ENCODE measurements at places on chromosomes 11 and 22.

- no peak for DNase-seq
Observed at GRCh38 chr22:17540481-17540880, 22.8 kb upstream of the SLC25A18 start.

DNA sequence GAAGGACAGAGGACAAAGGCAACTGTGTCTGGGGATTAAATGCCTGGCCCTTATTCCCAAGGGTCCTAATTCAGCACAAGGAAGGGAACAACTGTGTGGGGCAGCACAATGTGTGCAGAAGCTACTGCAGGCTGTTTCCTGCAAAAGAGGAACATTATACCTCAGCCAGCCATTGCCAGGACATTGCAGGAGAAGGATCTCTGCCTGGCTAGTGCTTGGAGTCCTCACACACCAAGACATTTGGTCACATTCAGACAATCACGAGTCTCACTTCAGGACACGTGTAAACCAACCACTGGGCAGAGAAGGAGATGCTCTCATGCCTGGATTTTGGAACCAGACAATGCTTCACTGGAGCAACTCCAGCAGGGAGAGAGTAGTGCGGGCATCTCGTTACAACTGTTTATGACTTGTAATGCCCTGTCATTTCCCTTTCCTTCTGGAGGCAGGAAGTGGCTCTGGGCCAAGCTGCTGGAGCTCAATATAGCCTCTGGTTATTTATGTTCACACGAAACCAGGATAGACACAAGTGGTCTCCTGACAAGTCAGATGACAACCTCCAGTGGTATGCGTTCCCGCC is 23.9 kb upstream of the ZC3H12C start:
- DNase-seq = peak; percentile 89

GRCh38 chr11:23976841-23977271 is 520.0 kb upstream of the LUZP2 start:
- DNase-seq = peak; percentile 58

DNA sequence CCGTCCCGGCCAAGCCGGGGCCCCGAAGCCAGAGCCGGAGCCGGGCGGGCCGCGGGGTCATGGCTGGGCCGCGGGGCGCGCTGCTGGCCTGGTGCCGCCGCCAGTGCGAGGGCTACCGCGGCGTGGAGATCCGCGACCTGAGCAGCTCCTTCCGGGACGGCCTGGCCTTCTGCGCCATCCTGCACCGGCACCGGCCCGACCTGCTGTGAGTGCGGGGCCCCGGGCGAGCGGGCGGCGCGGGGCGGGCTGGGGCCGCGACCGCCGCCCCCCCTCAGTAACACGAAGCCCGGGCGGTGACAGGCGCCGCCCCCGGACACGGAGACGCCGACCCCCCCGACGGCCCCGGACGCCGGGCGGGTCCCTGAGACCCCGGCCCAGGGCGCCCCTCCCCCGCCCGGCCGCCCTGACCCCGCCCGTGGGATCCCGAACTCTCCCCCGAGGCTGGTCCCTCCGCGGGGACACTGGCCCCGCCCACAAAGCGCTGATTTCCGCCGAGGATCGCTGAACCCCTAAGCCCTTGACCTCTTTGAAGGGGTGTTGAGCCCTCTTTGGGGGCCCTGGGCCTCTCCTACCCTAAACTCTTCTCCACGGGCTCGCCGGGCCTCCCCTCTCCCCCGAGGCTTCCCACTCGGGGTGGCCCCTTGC is 389 bp downstream of the MICALL1 start:
- DNase-seq = no peak

GRCh38 chr11:34302046-34302921 is 55.5 kb downstream of the ABTB2 start:
- peak; percentile 96 for DNase-seq

GRCh38 chr11:78975081-78975480 is 400.4 kb upstream of the NARS2 start:
- no peak for DNase-seq

DNA sequence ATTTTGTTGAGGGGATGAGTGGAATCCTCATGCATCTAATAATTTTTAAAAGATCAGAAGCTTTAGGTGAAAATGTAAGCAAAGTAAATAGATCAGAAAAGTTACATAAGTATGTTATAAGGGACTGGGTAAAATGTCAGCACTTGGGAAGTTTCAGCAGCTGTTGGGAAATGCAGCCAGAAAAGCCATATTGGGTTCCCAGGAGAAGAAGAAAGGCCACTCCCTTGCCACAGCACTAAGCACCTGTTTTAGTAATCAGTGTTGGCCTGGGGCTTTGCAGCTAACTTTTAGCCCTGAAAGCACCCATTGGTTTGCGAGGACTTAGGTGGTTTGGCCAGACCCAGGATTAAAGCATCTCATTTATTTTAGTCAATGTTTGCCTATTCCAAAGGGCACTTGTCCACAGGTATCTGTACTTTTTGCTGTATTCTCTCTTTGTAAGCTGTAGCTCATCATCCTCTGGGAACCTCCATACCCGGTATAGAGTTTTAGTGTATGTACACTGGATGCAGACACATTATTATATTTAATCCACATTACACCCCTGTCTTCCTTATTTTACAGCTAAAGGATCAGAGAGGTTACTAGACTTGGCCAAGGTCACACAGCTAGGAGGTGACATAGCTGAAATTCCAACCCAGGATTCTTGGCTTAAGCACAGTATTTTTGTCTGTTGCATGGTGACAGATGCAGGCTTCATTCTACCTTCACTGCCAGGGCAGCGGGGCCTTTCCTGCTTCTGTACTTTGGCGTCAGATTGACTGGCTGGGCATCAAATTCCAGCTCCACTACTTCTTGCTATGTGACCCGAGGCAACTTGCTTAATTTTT is 127.7 kb upstream of the SESN3 start:
- no peak for DNase-seq

DNA sequence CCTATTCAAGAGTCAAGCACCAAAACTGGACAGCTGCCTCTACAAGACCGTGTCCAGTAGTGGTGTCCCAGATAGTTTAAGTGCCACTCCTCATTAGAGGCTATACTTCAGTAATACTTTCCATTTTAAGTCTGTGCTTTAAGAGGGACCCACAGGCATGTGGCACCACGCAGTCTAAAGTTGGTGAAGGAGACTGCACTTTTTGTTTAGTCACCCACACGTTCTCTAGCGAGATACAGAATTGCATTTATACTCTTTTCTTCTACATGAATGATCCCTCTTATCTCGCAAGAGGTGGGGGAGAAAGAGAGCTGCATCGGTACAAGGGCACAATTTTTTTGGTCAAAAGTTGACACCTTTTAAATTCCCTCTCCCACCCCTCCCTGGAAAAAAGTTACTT is 41.5 kb downstream of the DDX6 start:
- DNase-seq = no peak

DNA sequence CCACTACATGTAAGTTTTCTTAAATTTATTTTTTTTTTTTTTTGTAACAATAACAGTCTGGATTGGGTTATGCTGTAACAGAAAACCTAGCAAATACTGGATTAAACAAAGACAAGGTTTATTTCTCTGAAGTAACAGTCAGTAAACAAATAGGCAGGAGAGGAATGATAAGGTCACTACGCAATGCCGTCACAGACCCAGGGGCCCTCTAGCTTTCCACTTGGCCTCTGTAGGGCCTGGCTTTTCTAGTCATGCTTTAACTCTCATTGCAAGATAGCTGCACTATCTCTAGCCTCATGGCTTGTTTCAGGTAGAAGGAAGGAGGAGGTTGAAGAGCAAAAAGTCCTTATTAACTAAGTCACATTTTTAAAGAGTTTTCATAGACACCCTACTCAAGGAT is 6.5 kb downstream of the OR10A6 start:
- DNase-seq = no peak

GRCh38 chr11:64071849-64072248 is 36.1 kb downstream of the FLRT1 start:
- DNase-seq = no peak

- no peak for DNase-seq
Observed at GRCh38 chr11:69049490-69049867, 747 bp downstream of the TPCN2 start.

- DNase-seq = no peak
Observed at GRCh38 chr11:2779981-2780849, 80.4 kb upstream of the KCNQ1OT1 start.

DNA sequence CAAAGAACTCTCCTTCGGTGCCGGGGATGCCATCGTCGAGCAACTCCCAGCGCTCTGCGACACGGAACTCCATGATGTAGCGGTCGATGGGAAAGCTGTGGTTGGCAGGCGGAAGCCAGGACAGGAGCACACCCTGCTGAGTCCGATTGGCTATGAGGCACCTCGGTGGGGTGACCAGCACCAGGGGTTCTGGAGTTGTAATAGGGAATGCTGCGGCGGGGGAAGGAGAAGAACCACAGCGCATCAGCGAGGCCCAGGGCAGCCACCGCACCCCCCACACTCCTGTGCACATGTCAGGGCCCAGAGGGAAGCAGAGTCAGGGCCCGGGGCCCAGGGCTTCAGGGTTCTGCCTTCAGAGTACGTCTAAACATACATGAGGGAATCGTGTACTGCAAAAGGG is 31.0 kb downstream of the IGSF9B start:
- no peak for DNase-seq

DNA sequence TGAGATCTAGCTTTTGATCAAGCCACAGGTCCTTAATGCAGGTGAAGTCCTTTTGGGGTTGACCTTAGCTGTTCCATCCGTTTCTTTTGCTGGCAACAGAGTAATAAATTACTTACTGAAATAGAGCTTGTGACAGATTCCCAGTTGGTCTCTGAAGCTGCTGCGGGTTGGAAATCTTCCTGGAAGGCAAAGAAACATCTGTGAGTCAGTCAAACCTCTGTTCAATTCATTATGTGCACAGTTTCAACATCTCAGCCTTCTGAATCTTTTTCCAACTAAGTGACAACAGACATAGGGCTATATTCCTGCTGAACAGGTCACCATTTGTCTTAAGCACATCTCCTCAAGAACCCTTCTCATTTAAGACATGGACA is 88.9 kb upstream of the DDI1 start:
- peak; percentile 88 for DNase-seq

GRCh38 chr11:19279451-19279850 is 38.7 kb upstream of the E2F8 start:
- DNase-seq = no peak

- DNase-seq = no peak
Observed at GRCh38 chr11:78078218-78079167, 1.2 kb downstream of the NDUFC2 start.

GRCh38 chr11:118689852-118690552 is 10.6 kb upstream of the TREH start:
- DNase-seq = peak; percentile 85

DNA sequence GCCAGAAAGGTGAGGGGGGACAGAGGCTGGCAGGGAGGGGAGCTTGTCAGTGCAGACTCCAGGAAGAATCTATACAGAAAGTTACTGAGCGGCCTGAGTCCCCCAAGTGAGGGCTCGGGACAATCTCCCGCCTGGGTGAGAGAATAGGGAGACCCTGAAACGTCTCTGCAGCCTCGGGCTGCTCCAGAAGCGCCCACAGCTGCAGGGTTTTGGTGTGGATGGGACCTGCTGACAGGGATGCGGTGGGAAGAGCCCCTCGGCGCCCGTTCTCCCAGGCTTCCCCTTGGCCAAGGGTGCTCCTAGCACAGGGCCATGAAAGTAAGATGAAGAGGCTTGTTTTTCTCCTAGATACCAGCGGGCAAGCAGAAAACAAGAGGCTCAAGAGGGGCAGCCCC is 743 bp upstream of the RCE1 start:
- DNase-seq = no peak

DNA sequence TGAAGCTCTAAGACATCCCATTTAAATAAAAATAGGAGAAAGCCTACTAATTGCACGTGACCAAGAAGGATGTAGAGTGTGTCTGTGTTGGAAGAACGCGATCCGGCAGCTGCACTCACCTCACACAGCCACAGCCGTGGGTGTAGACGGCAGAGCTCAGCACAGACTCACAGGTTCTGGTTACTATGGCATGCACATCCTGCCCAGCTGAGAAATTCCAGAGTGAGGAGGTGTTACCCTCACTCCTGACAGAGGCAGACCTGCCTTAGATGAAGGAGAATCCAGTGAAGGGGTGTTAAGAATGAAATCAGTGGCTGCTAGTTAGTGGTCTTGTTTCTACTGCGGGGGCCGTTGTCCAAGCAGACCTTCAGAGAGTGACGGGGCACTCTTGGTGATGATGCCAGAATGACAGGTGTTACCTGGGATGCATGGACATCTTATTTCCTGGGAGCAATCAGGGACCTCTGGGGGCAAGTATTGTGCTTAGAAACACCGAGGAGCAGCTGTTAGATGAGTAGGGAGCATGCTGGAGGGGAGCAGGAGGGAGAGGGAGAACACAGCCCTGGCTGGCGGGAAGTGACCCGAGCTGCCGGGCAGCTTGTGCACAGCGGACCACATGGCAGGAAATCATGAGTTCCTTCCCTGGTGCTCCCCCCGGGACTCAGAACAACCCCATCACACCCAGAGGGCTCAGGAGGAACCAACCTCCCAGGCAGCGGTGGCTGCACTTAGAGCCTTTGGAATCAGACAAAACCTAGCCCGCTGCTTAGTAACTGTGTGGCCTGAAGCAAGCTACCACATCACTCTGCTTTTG is 12.3 kb downstream of the KCNJ5 start:
- DNase-seq = peak; percentile 59

DNA sequence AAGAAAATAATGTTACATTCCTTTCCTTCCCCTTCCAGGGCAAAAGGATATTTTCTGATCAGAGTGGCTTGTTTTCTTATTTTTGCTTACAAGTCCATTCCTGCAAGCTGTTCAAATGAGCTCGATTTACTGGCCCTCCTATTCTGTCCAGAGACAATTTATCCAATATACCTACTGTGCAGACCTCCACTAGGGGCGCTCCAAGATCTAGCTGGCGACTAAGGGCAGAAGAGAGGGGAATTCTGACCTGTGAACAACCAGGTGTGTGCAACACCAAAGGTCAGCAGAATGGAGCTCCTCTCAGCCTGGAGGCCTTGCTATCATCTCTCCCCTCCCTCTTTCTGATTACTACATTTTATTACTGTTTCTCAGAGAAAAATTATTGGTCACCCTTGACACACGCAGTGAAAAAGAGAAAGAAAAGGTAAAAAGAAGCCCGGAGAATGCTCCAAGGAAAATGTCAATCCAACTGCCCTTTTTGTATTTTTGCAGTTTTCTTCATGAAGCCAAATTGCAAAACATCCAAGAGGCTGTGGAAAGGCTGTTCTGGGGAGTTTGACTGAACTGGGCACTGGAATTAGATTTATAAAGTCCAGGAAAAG is 3.2 kb downstream of the SEZ6L start:
- no peak for DNase-seq

DNA sequence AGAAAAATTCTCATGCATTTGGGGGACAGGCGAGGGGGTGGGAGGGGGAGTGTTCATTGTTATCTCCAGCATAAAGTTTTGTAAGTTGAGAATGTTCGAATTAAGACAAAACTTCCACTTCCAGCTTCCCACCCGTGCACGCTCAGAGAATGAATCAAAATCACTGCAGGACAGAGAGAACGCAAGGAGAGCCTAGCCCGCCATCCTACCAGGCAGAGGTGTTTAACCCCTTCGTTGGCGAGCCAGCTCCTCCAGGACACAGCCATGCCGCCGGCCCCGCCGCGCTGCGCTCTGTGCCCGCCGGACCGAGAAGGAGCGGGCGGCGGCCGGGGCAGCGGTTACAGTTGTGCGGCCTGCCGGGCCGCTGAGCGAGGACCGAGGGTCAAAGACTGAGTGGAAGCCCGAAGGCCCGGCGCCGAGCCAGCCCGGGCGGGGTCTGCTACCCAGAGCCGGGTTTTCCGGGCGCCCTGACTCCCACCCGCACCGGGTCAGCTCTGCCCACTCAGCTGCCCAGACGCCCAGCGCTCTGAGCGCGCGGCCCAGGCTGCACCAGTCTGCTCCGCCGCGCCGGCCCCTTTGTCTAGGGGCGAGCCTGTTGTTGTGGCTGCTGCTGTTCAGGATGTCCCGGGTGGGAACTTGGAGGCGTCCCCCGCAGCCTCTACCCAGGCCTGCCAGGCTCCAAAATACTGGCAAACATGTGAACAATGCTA is at the start of gene NOX4:
NOX4 (minus strand) TSS at position 395 of the 710 bp plus-strand sequence; CDS start at position 266, 129 bp downstream.
- peak; percentile 56 for DNase-seq

- DNase-seq = no peak
Observed at GRCh38 chr22:48957987-48958321, 869.7 kb downstream of the BRD1 start.
